ENCODE measurements at places on chromosomes 6 and 20.

DNA sequence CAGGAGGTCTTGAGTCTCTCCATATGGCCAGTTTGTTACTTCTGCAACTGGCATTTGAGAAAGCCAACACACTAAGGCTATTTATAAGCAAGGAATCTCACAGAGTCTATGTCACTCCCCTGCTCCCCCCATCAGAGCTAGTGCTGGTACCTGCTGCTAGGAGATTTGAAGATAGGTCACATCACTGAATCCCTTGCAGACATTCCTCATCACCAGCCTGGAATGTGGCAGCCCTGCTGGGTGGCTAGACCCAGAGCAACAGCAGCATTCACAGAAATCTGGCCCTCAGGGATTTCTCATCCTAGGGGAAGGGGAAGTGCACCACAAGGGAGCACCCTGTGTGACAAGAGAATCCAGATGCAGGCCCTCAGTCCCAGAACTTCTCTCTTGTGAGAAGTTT, 672.1 kb downstream of the HACE1 start:
- DNase-seq, result no peak

DNA sequence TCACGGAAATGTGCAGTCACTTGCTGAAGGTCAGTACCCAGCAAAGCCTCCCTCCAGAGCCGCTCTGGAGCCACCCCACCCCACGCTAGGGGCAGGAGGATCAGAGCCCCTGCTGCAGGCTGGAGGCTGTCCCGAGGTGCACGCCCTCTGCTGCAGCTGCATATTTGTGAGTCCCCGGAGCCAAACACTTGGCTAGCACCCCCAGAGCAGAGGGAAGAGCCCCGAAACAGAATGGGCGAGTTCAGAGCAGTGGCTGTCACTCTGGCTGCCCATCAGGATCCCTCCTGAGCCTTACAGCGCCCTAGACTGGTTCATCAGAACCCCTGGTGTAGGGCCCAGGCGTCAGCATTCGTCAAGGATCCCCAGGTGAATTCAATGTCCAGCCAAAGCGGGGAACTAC, 9.5 kb upstream of the TULP1 start:
- DNase-seq, result no peak

- no peak for DNase-seq
These were observed 4.4 kb downstream of the CAP2 start for GRCh38 chr6:17397764-17398194.

- DNase-seq, result no peak
These were observed 39.9 kb upstream of the TTPAL start for GRCh38 chr20:44435630-44436335.

DNA sequence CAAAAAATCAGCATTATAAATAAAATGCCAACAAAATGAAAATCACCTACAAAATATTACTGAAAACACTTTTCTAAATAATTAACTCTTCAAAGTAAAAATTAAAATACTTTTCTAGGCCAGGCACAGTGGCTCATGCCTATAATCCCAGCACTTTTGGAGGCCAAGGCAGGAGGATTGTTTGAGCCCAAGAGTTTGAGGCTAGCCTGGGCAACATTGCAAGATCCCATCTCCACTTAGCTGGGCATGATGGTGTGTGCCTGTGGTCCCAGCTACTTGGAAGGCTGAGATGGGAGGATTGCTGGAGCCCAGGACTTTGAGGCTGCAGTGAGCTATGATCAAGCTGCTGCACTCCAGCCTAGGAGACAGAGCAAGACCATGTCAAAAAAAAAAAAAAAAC, 6.4 kb downstream of the SERPINB9 start:
- no peak for DNase-seq

GRCh38 chr6:32685603-32686002, 19.1 kb upstream of the HLA-DQB1 start:
- peak; percentile 77 for DNase-seq

GRCh38 chr6:159978291-159979135, 9.6 kb downstream of the IGF2R start:
- no peak for DNase-seq

GRCh38 chr6:36925809-36926208, 28.7 kb upstream of the PI16 start:
- no peak for DNase-seq

GRCh38 chr6:20572940-20573339, 38.7 kb downstream of the CDKAL1 start:
- DNase-seq, result peak; percentile 55
